ENCODE measurements at places on chromosomes 3 and 15.

DNA sequence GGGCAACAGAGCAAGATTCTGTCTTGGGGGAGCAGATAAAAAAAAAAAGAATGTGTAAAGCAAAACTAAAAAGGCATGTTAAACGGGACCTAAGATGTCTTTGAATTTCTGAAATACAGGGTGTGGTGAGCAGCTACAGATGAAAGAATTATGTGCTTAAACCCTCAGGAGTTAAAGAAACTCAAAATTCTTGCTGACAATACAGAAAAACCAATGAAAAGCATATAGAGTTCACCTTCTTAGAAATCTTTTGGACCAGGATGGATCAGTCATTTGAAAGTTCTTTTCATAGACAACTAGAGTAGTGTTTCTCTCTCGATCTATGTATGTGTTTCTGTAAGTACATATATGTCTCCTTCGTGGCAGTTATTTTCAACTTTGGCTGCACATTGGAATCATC lies 31.4 kb downstream of the TUBGCP4 start:
- DNase-seq = no peak

- no peak for DNase-seq
These were observed 88.8 kb upstream of the P3H2 start for GRCh38 chr3:190209533-190209932.

- no peak for DNase-seq
These were observed 113.3 kb upstream of the LIPC start for GRCh38 chr15:58318517-58318916.

DNA sequence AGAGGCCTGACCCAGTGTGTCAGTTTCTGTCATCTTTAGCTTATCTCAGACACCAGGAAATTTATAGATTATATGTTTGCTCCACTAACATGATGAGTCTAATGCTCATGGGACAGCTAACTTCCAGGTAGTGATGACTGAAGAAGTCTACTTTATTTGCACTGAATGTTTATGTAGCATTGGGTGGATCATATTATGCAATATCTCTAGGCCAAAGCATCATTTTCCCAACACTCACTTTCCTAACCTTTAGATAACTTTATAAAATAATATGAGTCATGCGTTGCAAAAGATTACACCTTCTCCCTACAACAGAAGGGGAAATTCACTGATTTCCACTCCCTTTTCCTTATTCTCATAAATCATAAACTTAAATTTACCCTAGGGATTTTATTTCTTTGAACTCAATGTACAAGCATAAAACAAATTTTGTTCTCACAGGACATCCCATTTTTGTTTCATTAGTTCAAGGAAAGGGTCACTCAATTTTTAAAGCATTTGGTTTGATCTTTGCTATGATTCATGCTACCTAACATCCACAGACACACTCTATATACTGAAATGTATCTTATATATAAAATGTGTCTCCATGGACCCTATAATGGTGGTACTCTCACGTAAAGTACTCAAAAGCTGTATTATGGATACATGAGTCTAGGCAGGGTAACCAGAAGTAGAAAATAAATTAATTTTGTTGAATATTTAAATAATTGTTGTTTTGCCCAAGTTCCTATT lies 225.2 kb downstream of the WDR72 start:
- no peak for DNase-seq

DNA sequence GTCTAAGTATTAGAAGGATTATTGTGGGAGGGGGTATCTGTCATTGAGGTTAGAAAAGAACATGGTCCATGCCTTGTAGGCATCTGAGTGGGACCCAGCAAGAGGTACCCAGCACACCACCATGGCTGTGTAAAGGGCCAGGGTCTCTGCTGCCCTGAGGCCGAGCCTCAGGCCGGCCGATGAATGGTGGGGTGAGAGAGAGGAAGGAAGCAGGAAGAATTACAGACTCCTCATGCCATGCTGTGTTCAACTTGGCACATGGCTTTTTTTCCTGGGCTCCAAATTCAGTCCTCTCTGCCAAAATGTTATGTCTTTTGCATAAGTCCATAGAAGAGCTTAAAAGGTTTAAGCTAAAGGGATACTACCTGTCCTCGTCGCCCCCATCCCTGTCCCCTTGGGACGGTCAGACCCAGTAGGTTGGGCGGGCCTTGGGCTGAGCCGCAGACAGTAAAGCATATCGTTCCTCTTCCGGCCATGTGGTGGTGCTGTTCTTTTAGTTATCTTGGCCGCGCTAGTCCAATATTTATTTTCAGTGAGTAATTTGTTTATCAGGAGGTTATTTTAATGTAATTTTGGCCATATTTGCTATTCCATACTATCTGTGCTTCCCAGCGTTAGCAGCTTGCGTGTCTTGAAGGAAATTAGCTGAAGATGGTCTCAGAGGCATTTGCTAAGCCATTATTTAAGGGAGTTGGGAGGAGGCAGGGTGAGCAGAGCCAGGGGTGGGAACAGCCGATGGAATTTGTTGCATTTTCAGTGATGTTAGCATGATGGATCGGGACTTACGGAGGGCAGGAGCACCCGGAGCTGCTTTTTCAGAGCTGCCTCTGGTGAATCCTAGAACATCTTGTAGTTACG lies 152.4 kb downstream of the AGBL1 start:
- no peak for DNase-seq

DNA sequence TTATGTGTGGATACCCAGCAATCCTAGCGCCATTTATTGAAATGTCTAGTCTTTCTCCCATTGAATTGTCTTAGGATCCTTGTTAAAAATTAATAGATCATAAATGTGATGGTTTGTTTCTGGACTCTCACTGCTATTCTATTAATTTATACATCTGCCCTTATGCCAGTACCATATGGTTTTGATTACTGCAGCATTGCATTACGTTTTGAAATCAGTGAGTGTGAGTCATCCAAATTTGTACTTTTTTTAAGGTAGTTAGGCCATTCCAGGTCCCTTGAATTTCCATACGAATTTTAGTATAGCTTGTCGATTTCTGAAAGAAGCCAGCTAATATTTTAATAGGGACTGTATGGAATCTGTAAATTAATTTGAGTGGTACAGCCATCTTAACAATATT lies 648.6 kb upstream of the ZNF385D start:
- DNase-seq = no peak

DNA sequence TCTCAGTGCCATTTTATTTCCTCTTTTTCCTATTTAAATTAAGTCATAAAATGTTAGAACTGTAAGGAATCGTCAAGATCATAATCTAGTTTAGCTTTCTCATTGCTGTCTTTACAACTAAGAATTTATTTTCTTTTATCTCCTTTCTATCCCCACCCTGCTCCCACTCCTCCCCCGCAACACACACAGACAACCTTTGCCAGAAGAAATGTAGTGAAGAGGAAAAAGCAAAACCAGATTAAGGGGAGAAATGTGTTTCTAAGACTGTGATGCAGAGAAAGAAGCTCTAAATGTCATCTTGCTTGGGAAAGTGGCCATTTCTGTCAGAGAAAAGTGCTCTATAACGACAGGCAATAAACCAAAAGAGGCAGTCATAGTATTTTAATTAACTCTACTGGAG lies 78.3 kb upstream of the MLF1 start:
- no peak for DNase-seq

DNA sequence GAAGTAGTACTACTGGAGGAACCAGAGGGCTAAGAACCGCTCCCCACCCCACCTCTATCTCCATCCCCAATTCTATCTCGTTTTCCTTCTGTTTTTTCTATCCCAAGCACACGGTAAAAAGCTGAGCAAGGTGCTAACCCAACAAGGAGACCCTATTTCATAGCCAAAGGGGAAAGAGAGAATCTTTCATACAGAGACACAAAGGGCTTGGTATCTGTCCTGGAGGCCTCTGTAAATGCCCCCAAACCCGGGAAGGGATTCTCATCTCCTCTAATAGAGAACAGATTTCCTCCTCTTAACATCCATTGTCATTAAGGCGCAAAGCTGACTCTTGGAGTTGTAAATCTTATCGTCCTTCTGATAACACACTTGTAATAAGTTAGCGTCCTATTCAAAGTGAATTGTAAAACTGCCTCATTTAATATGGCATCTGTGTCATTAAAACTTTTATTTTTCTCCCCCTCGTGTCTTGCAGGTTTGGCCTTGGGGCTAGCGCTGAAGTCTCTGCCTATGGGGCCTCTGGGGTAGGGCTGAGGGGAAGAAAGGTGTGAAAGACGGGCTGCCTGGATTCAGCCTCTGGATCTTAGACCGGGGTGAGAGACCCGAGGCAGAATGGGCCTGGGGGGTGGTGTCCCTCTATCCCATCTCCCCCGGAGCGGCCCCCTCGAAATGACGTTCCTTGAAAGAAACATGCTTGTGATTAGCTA lies 12.1 kb downstream of the NR2F2 start:
- no peak for DNase-seq

DNA sequence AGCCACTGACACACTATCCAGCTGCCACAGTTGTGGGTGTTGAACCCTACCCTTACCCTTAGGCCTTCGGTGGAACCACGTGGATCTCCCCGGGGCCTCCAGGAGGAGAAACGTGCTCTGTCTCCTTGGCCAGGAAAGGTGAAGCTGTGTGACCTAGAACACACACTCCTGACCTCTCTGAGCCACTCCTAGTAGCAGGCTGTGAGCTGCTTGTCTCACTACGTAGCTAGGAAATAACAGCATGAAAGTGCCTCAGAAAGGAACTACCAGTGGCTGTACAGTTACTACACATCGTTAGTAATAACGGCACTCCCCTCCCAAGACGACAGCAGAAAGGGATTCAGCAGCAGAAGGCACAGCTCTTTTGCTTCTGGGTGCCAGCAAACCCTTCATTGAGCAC lies 36.2 kb upstream of the SLC6A6 start:
- DNase-seq = no peak

DNA sequence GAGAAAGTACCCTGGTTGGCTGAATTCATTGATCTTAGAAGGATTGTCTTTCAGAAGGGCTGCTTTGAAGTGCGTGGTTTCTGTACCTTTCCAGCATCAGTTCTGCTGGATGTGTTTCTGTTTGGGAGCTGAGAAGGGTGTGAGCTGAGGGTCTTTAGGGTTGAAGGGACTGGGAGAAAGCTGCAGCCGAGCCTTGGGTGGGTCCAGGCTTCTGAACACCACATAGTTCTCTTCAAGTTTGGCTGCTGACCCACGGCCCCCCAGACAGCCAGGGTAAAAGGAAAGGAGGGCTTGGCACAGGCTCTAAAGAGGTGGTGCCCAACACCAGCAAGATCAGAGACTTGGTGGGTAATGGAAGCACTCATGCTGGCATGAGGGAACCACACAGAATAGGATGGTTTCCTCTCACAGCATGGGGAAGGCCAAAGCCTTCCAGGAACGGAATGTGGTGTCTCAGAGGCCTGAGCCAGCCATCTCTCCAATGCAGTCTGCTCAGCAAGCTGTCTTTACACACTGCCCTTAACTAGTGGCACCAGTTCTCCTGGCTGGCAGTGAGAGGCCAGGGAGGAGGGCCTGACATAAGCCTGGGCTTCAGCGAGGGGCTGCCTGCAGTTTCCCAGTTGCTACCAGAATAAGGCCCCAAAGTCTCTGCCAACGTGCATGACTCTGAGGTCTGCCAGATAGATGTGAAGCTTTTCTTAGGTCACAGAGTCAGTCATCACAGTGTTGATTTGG lies 239.0 kb upstream of the TRIM42 start:
- DNase-seq = no peak

DNA sequence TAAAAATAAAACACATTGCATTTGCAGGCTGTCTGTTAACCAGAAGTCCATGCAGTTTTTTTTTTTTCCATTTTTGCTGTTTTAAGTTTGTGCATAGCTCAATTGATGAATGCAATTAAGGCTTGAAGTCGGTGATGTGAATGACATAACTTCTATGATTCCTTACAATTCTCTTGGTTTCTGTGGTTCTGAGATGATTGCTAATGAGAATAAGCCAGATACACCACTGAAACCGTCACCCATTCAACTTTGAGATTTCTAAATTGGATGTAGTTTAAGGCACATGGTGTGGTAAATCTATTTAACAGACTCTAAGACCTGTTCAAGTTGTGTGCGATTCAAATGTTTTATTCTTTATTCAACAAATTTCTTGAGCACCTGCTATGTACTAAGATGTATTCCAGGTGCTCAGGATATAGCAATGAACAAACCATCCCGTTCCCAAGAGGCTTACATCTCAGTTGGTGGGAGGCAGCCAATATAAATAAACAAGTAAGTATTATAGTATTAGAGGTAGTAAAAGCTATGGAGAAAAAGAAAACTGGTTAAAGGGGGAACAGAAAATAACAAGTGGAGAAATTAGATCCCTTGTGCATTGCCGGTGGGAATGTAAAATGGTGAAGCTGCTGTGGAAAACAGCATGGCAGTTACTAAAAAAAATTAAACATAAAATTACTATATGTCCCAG lies 4.0 kb downstream of the ITPR1 start:
- DNase-seq = no peak

DNA sequence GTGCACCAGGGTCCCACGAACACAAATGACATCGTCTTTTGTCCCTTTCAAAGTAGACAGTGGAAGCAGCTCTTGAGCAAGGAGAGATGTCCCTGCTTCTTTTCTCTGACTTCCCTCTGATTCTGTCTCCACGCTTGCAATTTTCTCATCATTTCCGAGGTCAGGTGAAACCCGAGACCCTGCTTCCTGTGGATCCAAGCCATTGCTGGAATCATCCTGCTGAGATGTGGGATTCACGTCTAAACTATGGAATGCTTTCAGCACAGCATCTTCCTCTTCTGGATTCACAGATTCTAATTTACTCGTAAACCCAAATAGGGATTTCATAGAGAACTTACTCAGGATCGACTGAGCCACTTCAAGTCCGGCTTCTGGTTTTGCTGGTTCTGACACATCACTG lies 127.1 kb downstream of the FMN1 start:
- DNase-seq = no peak

DNA sequence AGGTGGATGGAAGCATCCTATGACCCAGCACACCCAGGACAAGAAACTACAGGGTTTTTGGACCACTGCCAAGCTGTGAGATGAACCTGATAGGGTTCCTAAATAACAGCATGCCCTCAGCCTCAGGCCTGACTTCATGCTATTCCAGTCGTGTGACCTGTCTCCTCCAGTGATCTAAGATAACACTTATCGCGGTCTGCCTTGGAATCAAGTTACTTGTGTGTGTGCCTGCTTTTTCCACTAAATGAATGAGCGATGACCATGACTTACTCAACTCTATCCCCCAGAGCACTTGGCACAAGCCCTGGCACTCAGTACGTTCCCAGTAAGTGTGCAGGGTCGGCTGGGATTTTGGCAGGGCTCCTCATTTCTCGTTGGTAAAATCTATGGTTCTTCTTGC lies 172.7 kb upstream of the TP63 start:
- DNase-seq = no peak

DNA sequence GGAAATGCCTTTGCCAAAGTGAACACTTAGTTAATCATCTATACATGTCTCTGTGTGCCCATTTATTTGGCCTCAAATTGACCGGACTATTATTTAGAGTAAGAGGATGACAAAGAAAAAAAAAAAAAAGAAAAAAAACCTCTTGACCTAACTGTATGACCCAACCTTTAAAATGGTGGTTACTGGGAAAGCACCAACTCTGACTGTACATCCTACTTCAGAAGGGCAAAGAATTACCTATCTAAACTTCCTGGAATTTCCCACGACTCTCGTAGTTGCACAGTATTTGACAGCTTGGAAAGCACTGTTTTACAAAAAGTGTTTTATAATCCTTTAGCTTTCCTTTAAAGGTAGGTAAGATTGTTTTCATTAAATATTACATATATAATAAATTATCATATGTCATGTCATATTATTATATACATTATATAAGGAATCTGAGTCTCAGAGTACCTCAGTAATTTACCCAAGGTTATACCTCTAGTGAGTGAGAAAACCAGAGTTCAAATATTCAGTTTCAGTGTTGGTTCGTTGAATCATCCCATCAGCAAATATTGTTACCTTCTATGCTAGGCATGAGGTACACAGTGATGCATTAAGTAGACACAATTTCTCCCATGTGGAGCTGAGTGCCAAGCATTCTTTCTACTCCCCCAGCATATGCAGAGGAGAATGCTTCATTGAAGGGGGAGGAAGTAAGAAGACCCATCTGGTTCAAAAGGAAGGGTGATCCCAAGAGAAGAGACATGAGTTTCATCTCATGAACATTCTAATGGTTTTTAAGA lies 5.0 kb downstream of the BCL2A1 start:
- no peak for DNase-seq

Measured in central memory CD8-positive, alpha-beta T cell (primary cell).